ENCODE measurements at places on chromosomes 6 and 20.

DNA sequence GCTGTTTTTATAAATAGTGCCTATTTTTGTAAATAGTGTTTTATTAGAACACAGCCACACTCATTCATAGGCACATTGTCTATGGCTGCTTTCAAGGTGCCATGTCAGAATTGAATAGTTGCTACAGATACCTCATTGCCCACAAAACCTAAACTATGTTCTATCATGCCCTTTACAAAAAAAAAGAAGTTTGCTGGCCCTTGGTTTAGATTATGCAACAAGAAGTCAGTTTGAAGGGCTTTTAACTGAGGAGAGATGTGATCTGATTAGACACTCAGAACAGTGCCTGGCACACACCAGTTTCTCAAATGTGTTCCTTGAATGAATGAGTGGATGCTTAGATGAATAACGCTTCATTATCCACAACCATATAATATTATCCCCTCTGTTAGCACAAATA, 366.1 kb downstream of the MAFB start:
- no peak for DNase-seq

DNA sequence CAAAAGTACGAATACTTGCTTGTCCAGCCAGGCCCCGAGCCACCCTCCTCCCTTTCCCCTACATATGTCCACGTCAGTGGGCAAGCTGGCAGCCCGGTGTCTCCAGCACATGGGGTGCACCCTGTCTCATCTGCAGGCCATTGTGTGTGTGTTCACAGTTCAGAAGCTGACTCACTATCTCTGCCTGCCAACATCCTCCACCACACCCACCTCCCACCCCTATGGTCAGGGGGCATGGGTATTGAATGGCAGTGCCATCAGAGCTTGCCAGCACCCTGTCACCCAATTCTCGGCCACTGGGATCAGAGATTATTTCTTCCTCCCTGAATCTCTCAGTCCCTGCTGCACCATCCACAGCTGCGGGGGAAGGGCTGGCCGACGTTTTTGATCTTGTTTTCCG, 195.7 kb downstream of the FARS2 start:
- DNase-seq: no peak

DNA sequence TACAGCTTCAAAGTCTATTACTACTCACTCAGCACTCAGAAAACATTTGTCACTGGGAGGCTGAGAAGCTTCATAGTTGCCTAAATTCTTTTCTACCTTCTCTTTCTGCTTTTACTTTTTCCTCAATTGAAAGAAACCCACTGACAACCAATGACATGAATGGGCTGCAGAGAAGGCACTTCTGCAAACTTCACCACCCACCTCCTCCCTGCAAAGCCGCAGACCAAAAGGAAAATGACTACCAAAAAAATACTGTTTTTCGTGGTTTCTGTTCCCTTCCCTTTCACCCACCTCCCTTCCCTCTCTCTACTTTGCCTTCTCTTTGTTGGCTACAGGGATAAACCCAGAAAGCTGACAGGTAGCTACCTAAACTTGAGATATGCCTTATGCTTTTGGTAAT, 3.2 kb downstream of the GNAS-AS1 start:
- DNase-seq: no peak

GRCh38 chr6:165627366-165627765, 35.7 kb downstream of the PDE10A start:
- no peak for DNase-seq

DNA sequence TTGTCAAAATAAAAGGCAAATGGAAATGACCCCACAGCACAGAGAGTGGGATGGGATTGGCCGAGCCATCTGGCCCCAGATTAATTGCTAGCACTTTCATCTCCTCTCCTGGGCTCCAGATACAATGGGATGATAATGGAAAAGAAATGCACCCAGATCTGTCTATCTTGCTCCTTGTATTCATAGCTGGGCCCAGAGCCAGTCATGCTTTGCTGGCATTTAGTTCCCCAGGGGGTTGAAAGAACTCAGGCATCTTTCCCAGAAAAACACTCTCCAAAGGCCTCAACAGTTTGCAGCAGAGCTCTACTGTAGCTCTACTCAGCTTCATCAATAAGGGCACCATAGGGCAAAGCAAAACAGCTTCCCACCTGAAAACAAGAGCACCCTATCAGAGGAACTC, 116.0 kb upstream of the FOXA2 start:
- no peak for DNase-seq

- DNase-seq: no peak
These were observed 174.5 kb downstream of the CDC5L start for GRCh38 chr6:44561832-44562665.

GRCh38 chr6:142879527-142879926, 65.4 kb downstream of the HIVEP2 start:
- DNase-seq: no peak

DNA sequence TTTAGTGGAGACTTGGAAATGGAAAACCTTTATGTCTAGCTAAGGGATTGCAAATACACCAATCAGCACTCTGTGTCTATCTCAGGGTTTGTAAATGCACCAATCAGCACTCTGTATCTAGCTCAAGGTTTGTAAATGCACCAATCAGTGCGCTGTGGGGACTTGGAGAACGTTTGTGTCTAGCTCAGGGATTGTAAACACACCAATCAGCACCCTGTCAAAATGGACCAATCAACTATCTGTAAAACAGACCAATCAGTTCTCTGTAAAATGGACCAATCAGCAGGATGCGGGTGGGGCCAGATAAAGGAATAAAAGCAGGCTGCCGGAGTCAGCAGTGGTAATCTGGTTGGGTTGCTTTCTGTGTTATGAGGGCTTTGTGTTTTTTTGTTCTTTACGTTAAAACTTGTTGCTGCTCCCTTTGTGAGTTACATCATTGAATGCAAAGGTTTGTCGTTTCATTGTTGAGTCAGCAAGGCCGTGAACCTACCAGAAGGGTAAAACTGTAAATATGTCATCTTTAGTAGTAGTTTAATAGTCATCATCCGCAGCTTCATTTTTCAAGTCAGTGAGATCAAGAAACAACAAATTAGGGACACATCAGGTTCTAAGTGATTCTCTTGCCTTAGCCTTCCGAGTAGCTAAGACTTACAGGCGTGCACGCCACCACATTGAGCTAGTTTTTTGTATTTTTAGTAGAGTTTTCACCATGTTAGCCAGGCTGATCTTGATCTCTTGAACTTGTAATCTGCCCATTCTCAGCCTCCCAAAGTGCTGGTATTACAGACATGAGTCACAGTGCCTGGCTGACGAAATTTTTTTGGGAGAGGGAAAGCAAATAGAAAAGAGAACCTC, 22.7 kb upstream of the NUP153 start:
- DNase-seq: no peak

DNA sequence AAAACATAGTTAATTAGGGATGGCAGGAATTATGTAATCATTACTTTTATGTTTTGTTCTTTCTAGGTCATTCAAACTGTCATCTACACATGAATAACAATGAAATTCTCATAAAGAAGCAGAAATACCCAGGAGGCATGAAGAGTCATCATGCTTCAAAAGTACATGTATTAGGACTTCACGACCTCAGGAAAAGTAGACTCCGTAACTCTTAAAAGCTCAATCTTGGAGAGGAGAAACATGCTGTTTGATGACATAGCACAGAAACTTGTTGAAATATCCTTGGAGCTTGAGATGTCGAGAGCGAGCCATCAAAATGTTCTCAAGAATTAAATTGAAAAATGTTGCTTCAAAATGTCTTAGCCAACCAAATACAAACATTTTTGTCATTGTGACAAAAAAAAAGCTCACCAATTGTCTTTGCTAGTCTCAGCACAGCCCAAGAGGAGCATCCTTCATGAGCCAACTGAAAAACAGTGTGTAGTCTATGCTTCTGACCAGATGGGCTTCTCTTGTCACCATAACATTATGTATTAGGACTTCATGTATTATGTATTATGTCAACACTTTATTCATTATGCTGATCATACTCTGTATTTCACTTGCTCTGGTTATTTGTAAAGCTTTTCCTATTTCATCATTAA, 28.2 kb upstream of the ANKEF1 start:
- no peak for DNase-seq

DNA sequence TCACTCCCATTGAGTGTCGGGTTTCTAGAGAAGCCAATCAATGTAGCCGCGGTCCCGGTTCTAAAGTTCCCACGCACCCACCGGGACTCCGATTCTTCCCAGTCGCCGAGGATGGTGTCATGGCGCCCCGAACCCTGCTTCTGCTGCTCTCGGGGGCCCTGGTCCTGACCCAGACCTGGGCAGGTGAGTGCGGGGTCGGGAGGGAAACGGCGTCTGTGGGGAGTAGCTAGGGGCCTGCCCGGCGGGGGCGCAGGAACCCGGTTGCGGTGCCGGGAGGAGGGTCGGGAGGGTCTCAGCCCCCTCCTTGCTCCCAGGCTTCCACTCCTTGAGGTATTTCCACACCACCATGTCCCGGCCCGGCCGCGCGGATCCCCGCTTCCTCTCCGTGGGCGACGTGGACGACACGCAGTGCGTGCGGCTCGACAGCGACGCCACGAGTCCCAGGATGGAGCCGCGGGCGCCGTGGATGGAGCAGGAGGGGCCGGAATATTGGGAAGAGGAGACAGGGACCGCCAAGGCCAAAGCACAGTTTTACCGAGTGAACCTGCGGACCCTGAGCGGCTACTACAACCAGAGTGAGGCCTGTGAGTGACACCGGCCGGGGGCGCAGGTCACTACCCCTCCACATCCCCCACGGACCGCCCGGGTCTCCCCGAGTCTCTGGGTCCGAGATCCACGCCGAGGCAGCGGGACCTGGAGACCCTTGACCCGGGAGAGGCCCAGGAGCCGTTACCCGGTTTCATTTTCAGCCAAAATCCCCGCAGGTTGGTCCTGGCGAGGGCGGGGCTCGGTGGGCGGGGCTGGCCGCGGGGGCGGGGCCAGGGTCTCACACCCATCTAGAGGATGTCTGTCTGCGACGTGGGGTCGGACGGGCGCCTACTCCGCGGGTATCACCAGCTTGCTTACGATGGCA, 35.2 kb upstream of the HLA-G start:
- no peak for DNase-seq

GRCh38 chr6:138545621-138545980, 46.3 kb upstream of the NHSL1 start:
- DNase-seq: no peak

GRCh38 chr6:45378334-45378926, 696 bp upstream of the SUPT3H start:
- DNase-seq: no peak

GRCh38 chr20:16684416-16684815, 45.4 kb upstream of the SNRPB2 start:
- no peak for DNase-seq

GRCh38 chr20:62577490-62577836, 64.8 kb upstream of the SLCO4A1 start:
- no peak for DNase-seq

DNA sequence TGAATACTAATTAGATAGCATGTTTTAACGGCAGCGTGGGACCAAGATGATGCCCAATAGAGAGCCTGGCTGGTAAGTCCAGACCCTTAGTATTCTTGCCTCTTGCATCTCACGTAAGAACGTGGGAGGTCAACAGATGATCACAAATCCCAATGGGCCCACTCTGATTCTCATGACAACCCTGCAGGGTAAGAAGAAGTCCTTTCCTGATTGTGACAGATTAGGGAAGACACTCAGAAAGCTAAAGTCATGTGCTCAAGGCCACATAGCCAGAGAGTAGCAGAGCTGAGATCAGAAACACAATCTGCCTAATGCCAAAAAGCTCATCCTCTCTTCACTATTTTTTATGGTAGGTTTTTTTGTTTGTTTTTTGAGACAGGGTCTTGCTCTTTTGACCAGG, 103.8 kb downstream of the RALGAPA2 start:
- DNase-seq: no peak

GRCh38 chr6:78844899-78845298, 22.5 kb upstream of the IRAK1BP1 start:
- no peak for DNase-seq

GRCh38 chr6:73174646-73175045, 50.6 kb downstream of the KHDC1L start:
- no peak for DNase-seq

GRCh38 chr6:1445650-1446330, 56.4 kb downstream of the FOXF2 start:
- no peak for DNase-seq

DNA sequence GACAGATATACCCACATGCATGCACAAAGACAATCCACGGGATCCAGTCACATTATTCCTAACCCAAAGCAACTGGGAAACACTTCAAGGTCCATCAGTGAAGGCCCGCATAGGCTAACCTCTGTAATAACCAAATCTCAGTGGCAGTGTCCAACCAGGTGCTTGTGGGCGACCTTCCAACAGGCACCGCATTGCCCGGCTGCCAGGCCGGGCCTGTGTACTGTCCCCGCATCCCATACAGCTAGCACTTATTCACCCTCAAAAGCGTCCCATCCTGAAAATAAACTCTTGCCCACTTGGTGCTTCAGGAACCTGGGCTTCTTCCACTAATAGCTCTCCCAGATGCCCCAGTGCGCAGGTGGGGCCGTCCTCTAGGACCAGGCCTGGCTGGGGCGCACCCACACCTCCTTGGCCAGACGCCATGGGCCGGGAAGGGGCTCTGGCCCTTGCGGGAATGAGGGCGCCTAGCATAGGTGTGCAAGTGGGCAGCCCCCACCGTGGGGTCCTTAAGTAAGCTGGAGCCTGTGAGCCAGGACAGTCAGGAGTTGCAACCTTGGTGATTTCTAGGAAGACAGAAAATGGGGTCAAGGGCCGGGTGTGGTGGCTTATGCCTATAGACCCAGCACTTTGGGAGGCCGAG, 1.1 kb upstream of the ENTPD6 start:
- DNase-seq: no peak

GRCh38 chr20:57374343-57374930, 16.8 kb upstream of the RBM38 start:
- no peak for DNase-seq

- no peak for DNase-seq
These were observed 57.3 kb downstream of the DLL1 start for GRCh38 chr6:170233286-170234205.

- DNase-seq: no peak
These were observed 117.5 kb downstream of the HAO1 start for GRCh38 chr20:7822772-7823171.

DNA sequence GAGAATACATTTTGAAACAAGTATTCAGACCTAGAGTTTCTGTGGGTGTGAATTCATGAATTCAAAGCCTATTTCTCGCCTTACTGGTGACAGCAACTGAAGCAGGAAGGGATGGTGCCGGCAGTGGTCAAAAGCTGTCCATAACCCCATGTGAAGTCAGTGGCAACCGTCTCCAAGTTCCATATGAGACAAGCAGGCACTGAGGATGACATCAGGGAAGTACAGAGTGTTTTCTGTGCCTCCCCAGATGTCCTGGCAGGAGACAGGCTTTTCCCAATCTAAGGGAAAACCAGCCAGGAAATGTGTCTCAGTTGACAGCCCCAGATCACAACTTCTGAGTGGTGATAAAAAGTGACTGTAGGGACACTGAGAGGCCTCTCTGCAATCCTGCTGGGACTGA, 66.6 kb downstream of the HIVEP2 start:
- DNase-seq: no peak

DNA sequence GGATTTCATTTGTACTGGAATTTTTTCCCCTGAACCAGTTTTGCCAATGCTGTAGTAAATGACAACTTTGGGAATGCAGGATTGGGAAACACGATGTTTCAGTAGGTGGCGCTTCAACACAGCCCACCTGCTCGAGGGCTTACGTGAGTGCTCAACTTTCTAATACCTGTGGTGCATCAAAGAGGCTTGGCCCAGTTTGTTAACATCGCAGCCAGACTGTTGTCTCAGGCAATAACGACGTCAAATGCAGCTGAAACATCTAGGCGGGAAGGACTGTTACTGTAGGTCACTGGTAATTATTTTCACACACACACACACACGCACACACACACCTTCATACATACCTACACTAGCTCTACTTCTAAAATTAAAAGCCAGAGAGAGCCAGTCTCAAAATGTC, 815.5 kb upstream of the SLC35B3 start:
- DNase-seq: no peak

- no peak for DNase-seq
These were observed 74.4 kb upstream of the TBC1D7 start for GRCh38 chr6:13402711-13403110.
